ENCODE measurements at places on chromosomes 7 and 10.
A peak's percentile ranks its signal among the peaks of the same experiment; 100 is the strongest.

- DNase-seq = no peak
Observed at GRCh38 chr7:148041156-148041555, 549.4 kb upstream of the C7orf33 start.

GRCh38 chr7:149422914-149423301, 38.0 kb downstream of the ZNF777 start:
- DNase-seq = peak; percentile 37

DNA sequence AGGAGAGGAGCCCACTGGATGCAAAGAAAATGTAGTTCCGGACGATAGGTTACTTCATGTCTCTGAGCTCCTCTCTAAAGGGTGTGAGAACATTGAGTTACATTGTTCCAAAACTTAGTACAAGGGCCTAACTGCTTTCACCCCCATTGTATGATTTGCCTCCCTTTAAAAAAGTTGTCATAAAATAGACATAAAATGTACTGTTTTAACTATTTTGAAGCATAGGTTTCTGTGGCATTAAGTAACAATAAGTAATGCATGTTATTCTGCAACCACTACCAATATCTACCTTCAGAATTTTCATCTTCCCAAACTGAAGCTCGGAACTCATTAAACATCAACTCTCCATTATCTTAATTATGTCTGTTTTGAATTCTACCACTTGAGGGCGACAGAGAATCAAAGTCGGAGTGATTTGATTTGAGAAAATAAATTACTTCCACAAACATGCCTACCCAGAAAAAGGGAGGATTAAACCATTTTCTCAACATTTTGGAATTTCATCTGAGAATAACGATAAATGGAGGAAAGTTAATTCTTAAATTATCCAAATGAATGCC, 2.7 kb downstream of the IGFBP1 start:
- no peak for DNase-seq

- no peak for DNase-seq
Observed at GRCh38 chr7:89666136-89666835, 488.0 kb upstream of the STEAP1 start.

DNA sequence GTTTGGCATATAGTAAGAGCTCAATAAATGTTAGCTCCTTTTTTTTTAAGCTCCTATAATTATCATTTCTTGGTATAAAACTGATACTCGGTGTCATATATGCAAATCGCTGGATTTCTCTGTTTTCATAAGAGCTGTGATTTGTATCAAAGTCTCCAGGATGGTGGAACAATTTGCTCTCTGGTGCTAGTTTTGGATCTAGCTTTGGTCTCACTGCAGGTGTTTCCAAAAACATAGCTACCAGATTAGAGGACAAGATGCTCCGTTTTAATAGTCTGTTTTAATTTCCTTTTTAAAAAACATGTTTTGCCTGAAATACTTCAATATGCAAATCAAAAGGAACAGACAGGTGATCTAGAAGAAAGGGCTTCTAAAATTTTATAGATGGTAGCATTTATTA, 25.3 kb downstream of the ADAM22 start:
- DNase-seq = no peak

DNA sequence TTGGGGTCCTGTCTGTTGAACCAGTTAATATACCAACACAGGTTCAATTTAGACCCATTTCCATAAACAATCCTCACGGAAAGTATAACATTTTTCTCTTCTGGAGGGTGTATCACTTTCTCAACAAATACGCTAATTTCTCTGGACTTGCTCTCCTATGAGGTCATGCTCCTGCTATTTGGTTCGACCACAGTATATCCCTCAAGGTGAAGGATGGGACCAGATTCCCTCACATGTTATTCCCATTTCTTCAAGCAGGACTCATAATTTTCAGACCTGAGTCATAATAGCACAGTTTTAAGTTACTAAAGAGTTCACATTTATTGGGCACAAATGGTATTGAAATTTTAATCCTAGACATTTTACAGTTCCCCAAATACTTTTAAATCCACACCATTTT, 57.2 kb downstream of the ADAM12 start:
- no peak for DNase-seq

DNA sequence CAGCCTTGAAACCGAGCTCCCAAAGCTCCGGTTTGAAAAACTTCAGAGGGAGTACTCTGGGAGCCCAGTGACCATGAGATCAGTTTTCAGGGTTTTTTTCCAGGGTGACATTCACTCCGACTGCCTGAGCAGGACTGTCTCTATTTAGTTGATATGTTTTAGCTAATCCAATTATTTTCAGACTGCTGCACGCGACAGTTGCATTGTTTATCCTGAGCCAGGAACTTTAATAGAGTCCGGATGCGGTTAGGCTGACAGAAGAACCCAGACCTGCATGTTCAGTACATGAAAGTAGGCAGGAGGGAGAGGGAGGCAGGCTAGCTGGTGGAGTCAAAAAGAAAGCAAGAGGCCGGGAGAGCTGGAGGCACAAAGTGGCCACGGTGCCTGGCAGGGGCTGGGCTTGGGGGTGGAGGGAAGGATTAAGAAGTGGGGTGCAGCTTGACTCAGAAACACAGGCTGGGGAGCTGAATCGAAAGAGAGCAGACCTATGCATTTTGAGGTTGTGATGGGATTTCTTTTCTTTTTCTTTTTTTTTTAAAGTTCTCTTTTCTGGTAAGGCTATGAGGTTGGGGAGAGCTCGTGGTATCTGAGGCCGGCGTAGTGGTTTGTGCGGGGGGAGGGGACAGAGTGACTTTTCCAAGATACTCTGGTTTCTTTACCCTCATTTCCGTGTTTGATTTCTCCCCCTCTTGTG, 5.7 kb downstream of the GATA3 start:
- DNase-seq = no peak

GRCh38 chr7:159310457-159311171, 165.9 kb upstream of the VIPR2 start:
- DNase-seq = no peak

DNA sequence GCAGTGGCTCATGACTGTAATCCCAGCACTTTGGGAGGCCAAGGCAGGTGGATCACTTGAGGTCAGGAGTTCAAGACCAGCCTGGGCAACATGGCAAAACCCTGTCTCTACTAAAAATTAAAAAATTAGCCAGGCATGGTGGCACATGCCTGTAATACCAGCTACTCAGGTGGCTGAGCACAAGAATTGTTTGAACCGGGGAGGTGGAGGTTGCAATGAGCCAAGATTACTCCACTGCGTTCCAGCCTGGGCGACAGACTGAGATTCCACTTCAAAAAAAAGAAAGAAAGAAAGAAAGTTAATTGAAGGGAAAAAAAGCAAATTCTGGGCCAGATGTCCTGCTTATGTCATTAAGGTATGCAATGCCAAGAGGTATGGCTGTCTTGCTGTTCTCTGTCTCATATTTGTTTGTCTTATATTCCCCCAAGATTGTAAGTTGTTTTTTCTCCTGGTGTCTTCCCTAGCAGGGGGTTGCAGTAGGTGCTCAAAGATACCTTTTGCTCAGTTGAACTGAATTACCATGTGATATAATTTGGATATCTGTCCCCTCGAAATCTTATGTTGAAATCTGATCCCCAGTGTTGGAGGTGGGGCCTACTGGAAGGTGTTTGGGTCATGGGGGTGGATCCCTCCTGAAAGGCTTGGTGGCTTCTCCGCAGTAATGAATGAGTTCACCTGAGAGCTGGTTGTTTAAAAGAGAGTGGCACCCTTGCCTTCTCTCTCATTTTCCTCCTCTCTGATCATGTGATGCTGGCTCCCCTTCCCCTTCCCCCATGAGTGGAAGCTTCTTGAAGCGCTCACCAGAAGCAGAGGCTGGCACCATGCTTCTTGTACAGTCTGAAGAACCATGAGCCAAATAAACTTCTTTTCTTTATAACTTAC, 60.9 kb downstream of the MYOF start:
- DNase-seq = no peak

- DNase-seq = no peak
Observed at GRCh38 chr10:2871673-2872219, 195.6 kb upstream of the PFKP start.

- no peak for DNase-seq
Observed at GRCh38 chr7:93146036-93146435, 2.1 kb downstream of the SAMD9L start.

- no peak for DNase-seq
Observed at GRCh38 chr10:88640186-88640585, 24.1 kb upstream of the LIPF start.

DNA sequence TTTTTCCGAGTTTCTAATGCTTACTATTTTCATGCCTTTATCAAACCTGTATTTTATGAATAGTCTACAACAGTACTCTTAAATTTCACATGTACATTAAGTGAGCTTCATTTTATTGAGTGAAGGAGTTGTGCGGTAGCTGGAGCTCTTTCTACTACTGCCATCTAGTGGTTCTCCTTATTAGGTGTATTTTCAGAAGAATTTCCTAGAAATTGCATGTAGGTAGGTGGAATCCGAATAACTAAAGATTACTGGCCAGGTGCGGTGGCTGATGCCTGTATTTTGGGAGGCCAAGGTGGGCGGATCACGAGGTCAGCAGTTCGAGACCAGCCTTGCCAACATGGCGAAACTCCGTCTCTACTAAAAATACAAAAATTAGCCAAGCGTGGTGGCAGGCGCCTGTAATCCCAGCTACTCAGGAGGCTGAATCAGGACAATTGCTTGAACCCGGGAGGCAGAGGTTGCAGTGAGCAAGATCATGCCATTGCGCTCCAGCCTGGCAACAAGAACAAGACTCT, 38.3 kb downstream of the LRRC72 start:
- DNase-seq = no peak

- no peak for DNase-seq
Observed at GRCh38 chr7:44572771-44573170, 937 bp downstream of the DDX56 start.

DNA sequence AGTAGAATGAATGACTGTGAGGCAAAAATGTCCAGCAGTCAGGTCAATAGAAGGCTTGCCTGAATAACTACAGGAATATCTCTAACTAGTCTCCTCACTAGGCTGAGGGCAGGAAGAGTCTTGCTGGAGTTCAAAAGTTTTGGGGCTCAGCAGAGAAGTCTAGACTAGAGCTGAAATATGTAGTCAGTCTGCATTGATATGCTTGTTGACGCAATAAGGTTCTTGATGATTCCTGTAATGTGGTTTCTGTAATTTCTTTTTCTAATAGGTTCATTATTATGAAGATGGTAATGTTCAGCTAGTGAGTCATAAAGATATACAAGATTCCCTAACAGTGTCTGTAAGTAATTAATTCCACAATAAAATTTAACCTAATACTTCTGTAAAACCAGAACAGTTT, 41.5 kb upstream of the ST7 start:
- DNase-seq = no peak

- no peak for DNase-seq
Observed at GRCh38 chr10:86017841-86018734, 348.5 kb downstream of the GRID1 start.

DNA sequence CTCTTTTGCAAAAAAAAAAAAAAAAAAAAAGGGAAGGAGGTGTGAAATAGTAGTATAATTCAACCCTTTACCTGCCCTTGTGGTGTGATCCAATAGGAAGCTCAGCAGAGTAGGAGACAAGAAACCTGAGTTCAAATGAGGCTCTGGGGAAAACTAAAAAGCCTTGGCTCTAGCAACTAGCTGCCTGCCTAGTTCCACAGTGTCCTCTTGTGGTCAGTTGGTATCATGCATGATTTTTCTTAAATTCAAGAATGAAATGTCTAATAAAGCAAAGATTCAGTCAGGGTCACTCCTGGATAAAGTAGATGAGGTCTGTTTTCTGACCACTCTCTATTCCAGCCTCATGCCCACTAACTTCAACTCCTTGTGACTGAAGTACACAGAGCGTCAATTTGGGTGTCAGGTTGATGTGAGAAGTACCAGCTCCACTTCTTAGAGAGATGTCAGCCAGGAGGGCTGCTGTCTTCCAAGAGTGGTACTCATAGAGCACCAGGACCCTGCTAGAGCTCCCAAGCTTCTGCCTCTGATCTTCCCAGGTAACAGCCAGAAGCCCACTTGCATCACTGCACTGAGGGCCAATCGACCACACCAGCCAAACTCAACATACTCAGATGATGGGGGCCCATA, 10.5 kb downstream of the LSM5 start:
- DNase-seq = no peak

DNA sequence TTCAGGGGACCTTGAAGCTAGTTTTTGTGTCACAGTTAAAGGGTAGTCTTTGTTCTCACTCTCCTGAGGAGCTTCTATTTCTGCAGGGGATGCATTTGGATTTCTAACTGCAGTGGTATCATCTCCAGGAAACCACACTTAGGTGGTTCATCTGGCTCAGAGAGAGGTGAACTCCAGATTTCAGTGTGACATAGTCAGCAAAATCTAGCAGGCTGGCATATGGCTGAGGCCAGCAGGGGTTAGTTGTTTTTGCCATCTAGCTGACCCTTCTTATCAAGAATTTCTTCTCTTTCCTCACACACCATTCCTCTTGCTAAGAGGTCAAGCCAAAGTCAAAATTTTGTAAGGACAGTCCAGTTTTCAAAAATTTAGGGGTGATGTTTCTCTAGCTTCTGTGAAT, 248.2 kb downstream of the REEP3 start:
- DNase-seq = no peak

GRCh38 chr10:82691211-82691610, 816.2 kb downstream of the NRG3 start:
- no peak for DNase-seq

DNA sequence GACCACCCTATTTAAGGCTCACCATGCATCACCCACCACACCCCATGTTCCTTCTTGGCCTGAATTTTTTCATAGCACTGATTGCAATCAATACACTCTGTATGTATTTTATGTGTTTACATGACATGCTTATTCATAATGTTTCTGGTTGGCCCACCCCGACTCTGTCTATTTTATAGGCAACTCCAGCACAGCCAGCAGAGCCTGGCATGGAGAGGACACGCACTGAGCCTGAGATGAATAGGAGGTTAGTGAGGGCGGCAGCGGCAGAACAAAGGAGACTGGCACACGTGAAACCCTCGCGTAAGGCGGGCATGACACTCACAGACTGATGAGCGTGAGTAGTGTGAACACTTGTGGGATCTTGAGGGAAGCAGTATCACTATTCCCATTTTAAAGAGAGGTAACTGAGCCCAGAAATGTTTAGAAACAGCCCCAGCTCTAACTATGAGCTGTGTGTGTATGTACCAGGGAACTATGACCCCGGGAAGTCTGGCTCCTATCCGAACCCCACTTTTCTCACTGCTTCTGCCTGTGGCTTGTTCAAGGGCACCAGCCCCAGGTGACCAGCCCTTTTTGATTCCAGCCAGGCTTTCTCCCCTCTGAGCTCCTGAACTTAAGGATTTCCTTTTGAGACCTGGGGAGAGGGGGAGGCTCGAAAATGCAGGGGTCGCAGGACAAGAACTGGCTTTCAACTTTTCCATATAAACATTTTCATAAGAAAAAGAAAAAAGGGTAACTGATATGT, 113.3 kb downstream of the ARHGAP22 start:
- DNase-seq = no peak

GRCh38 chr7:47988496-47989386, 9.3 kb upstream of the HUS1 start:
- DNase-seq = no peak

All from GM12892 (cell line).